ENCODE measurements at places on chromosomes 7 and 10.

- DNase-seq = no peak
Measured at GRCh38 chr10:86334488-86335085, 32.0 kb downstream of the GRID1 start.

DNA sequence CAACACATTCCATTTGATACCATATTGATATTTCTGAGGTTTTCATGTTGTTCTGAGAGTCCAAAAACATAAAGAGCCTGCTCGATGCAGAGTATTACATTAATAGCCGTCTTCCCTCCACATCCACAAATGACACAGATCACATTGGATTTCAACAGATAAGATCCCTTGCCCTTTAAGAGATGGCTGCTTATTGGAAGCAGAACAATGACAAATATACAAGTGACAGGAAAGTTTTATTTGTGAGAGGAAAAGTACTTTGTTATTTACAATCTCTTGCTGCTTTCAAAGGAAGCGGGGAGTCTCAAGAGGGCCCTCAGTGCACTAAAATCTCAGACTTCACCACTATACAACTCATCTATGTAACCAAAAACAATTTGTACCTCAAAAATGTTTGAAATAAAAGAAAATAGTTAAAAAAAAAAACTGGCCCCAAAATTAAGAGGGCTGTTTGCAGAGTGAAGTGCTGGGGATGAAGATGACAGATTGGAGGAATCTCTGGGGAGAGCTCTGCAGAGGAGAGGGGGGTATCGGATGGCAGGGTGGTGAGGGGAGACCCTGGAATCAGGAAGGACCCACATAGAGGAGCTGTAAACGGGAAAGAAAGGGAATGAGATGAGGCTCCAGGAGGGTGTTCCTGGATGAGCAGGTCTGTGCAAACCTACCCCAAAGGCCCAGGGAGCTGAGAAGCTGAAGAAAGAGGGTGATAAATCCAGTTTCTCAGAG is 42.5 kb upstream of the ZNF438 start:
- DNase-seq = no peak

DNA sequence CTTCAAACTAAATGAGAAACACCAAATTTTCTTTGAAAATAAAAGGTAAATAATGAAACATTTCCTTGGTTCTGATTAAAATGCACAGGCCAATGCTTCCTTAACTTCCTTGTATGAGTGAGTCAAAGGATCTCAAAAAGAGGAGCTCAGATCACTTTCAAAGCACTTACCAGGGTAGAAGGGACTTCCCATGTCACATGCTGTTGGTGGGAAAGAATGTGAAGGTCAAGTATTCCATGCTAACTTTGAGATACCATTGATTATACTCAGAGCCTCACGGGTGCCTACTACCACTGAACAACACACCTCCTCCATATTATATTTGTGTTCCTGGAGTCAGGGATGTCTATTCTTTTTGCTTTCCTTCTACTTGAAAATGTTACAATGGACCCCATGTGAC is 233.5 kb upstream of the KIAA1217 start:
- no peak for DNase-seq

GRCh38 chr7:84912993-84913635 is 273.7 kb downstream of the SEMA3D start:
- DNase-seq = no peak

- DNase-seq = no peak
Measured at GRCh38 chr10:14173706-14174594, 156.8 kb downstream of the FRMD4A start.

DNA sequence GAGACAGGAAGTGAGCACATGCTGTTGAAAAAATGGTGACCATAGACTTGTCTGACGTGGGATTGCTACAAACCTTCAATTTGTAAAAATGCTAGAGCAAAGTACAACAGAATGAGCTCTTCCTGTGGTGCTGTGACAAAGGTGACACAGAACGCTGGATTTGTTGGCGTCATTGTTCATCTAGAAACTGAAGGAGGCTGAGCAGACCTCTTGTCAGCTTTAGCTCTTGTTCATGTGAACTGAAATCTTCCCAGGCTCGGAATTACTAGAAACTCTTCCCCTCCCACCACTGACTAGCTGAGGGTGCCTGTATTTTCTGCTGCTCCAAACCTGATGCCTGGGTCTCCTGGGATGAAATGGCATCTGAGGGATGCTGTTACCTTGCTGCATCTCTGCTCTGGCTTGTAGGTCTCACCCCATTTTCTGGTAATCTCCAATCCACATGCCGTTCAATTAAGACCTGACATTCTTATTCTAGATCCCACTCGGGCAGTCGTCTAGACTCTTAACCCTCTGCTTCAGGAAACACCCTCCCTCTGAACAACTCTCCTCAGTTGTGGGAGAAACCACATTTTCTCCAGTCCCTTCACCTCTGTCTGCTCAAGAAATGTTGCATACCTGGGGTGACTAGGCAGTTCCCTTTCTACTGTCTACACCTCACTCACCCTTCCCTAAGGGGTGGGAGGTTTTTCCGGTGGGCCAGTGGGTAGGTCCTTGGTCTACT is 349.3 kb downstream of the CXCL12 start:
- DNase-seq = no peak

DNA sequence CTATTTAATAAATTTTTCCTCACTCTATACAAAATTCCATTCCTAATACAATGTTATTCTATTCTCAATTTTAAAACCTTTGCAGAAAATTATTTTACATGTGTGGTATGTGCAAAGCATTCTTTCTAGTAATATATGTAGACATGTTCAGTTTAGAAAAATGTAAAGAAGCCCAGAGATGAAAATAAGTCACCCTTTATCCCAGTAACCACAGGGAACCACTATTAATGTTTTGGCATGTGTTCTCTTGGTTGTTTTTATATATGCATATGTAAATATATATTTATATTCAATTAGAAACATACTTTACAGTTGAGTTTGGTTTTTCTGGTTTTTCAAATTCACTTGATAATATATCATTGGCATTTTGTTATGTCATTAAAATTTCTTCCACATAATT is 14.8 kb upstream of the GLCCI1 start:
- no peak for DNase-seq

DNA sequence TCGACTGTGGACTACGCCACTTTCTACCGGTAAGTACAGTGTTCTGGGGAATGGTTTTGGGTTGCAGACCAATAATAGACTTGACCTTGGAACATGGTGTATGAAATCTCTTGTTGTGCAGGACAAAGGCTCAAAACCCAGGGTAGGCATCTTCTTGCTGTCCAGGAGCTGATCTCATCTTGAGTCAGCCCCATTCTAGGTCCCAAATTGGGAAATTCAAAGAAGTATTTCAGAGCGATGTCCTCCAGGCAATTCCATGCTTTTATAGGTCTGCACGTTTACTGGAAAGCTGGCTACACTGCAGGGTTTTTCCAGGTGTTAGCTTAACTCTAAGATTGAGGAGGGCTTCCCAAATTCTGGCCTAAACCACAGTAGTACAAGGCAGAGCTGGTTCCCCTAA is 180.7 kb downstream of the BMPER start:
- DNase-seq = no peak
